Activated CD4-positive, alpha-beta memory T cell treated with anti-CD3 and anti-CD28 coated beads, Interleukin-2, amount 10 ng/mL, durations not matched to agents 7 days and 5 days (primary cell): ENCODE measurements at places on chromosomes 2 and 18.

DNA sequence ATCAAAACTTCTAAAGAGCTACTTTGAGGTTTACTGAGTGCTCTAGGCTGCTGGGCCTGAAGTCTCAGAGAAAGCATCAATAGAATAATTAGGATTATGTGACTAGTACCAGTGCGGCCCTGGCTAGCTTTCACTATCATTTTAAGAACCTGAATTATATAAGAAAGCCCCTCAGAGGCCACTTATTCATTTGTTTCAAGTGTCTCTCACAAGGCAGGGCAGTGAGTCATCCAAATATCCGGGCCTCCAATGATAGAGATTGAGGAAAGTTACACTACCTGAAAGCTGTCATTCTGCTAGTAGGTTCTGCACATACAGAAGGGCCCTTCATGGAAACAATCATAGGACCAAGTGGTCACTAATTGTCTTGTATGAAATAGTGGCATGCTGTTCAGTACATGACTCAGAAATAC lies 193.1 kb downstream of the L3MBTL4 start:
- DNase-seq = no peak

DNA sequence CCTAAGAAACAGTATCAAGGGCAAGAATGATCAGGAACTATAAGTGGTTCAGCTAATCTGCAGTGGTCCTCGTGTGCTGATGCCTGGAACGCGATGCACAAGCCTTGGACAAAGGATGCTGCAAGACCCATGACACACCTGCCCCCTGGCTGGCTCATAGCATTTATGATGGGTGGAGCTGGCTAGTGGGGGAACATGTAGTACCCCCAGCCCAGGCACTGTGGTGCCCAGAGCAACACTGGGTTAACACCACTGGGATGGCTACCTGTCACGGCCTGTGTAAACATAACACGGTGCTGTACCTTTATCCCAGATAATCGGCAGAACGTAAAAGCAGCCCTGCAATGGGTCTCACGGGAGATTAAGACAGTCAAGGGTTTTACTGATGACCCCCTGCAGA lies 60.3 kb upstream of the PEX13 start:
- DNase-seq = no peak

DNA sequence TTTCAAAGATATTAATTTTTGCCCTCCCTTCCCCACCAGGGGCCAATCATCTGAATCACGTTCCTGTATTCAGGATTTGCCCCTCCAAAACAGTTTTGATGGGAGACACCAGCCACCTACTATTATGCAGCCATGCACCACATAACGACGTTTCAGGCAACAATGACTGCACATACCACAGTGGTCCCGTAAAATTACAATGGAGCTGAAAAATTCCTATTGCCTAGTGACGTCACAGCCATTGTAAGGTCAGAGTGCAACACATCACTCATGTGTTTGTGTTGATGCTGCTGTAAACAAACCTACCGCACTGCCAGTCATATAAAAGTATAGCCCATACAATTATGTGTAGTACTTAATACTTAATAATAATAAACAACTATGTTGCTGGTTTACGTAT lies 22.6 kb downstream of the ITM2C start:
- DNase-seq = no peak

DNA sequence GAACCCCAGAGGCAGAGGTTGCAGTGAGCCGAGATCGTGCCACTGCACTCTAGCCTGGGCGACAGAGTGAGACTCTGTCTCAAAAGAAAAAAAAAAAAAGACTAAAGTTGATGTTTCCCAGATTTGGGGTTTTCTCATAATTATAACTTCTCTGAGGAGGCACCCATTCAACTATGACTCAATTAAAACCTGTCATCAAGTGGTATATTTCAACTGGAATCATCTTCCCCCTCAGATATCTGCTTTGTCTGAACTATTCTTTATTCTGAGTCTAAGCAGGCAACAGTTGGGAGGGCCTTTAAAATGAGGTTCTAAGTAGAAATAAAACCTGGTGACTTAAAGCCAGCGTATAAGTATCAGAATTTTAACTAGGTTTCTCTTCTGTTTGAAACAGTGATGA lies 88.5 kb downstream of the PTRHD1 start:
- no peak for DNase-seq

DNA sequence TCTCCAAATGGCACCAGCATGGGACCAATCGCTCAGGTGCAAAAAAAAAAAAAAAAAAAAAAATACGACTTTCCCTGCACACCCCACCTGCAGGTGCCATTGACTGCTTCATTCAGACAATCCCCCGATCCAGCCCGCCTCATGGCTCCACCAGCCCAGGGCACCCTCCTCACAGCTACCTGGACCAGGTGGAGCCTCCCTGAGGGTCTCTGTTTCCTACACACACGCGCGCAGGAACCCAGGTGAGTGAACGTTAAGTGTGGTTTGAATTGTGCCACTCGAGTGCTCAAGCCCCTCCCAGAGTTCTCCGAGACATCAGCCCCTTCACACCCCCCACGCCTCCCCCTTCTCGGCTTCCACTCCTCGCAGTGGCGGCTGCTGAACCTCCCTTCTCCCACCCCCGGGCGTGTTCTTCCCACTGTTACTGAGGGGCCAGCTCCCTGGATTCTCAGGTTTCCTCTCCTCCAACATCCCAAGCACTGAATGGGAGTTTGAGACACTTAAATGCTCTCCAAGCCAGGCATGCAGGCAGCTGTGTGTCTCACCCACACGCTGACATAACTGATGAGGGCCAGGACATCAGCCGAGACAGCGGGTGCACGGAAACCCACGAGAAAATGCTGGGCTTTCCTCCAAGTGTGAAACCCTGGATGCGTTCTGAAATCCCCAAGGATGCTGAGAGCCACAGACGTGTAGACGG lies 88.8 kb upstream of the SNTG2 start:
- DNase-seq = no peak

- DNase-seq = no peak
Measured at GRCh38 chr2:2653231-2653630, 322.2 kb upstream of the MYT1L start.

GRCh38 chr2:162635706-162636105 lies 202.9 kb downstream of the KCNH7 start:
- DNase-seq = no peak

DNA sequence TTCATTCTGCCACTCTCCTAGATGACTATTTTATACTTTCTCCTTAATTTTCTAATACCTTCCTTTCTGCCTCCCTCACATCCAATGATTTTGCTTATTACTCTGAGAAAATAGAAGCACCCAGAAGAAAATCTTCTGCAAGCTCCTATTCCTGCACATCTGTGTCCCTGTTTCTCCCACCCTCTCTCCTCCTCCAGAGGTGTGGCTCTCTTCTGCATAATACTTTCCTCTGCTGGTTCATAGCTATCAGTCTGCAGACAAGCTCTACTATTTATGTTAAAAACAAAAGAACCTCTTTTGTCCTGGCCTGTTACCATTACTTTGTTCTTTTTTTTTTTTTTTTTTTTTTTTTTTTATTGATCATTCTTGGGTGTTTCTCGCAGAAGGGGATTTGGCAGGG lies 34.3 kb downstream of the ACSL3 start:
- DNase-seq = no peak

DNA sequence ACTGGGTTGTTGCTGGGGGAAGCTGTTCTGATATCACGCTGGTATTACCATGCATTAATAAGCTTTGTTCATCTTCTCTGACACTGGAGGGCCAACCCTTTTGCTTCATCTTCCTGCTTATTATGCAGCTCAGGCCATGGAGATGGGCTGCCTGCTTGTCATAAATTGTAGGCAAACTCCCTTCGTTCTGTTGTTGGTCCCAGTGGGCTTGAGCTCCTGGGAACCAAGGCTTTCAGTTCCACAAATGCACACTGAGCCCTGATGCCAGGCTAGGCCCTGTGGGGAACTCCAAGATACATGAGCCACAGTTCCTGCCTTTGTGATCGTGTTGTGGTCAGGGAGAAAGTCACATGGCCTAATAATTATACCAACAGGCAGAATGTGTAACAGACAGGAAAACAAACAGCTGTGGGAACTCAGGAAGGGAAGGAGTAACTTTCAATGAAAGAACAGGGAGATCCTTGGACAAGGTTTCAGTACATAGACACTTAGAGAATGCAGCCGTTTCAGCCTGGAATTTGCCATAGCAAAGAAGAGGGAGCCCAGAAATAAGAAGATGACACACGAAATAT lies 49.0 kb upstream of the BCL2L11 start:
- DNase-seq = no peak

GRCh38 chr2:188813857-188814256 lies 160.3 kb upstream of the COL3A1 start:
- DNase-seq = no peak

GRCh38 chr2:3354986-3355385 lies 22.6 kb downstream of the EIPR1 start:
- DNase-seq = no peak

DNA sequence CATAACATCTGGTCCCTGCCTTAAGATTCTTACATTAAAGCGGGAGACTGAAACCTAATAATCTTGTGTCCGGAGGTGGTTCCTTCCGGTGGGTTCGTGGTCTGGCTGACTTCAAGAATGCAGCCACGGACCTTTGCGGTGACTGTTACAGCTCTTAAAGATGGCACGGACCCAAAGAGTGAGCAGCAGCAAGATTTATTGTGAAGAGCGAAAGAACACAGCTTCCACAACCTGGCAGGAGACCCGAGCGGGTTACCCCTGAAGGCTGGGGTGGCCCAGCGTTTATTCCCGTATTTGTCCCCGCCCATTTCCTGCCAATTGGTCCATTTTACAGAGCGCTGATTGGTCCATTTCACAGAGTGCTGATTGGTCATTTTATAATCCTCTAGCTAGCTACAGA lies 122.3 kb upstream of the SIX2 start:
- no peak for DNase-seq

DNA sequence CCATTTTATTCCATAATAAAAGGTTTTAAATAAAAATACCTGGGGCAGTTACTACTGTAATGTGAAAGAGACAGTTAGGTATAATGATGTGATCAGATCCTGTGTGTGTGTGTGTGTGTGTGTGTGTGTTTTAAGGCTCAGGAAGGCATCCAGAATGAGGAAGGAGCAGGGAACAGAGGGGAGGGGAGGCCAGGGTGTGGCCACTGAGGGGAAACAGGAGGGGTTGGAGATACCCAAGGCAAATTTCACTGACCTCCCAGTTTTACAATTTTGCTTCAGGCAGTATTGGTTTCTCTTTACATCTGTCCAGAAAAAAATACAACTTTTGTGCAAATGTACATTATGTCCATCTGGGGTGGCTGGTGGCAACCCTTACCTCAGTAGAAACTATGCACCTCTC lies 163.5 kb upstream of the FBXO11 start:
- no peak for DNase-seq

DNA sequence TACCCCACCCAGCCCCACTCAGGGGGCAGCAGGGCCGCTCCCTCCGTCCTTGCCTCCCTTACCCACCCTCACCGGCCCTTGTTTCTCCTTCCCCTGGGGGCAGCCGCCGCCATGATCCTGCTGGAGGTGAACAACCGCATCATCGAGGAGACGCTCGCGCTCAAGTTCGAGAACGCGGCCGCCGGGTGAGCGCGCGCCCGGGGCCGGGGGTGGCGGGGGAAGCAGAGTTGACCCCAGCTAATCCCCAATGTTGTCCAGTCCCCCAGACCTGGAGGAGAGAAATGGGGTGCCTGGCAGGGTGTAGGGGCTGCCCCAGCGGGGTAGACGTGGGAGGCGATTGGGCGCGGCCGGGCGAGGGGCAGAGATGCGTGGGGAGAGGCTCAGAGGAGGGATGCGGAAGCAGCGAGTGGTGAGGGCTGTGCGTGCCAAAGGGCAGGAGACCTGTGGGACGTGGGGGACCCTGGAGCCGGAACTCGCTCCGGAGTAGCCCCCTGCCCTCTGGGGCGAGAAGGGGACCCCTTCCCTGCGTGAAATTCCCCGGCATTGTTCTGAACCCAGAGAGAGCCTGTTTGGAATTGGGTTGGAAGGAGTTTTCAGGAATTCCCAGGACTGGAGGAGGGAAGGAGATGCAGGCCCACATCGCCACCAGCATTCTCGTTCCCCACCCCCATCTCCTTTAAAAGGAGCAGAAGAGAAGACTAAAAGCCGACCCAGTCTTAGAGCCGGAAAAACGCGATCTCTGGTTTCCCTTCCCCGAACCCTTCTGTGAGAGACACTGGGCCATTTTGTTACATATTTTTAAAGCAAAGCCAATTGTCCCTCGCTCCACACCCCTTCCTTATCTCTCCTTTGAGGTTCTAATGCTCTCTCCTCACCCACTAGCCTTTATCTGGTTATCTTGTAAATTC lies 625 bp downstream of the ARPC2 start:
- DNase-seq = peak; percentile 74

GRCh38 chr2:117436697-117437096 lies 377.8 kb upstream of the DDX18 start:
- no peak for DNase-seq

DNA sequence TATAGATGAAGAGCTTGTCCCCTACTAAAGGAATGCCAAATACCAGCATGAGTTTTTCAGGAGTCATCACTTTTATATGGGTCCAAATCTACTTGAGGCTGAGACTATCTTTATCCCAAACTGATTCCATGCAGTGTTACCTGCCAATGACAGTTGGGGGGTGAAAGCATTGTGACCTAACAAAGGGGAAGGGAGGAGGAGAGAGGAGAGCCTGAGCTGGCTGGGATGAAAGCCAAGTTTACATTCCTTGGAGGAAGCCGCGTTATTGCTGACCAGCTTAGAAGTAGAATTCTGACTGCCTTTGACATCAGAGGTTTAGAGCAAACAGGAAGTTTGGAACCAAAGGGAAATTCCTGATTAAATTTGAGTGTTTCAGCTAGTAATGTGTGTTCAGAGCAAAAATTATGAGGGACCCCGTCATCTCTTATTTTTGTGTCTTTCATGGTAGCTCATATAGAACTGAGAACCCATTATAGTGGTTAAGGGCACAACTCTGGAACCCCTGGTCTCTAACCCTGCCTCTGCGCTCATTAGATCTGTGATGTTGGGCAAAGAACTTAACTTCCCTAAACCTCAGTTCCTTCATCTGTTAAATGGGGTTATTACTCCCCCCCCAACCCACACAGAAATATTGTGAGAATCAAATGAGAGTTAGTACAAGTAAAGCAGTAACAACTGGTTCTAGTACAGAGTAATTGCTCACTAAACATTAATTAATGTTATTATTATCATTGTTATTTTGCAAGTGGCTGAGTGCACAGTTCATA lies 199.3 kb upstream of the EPAS1 start:
- DNase-seq = no peak

GRCh38 chr2:152710713-152711112 lies 6.5 kb downstream of the PRPF40A start:
- DNase-seq = no peak

DNA sequence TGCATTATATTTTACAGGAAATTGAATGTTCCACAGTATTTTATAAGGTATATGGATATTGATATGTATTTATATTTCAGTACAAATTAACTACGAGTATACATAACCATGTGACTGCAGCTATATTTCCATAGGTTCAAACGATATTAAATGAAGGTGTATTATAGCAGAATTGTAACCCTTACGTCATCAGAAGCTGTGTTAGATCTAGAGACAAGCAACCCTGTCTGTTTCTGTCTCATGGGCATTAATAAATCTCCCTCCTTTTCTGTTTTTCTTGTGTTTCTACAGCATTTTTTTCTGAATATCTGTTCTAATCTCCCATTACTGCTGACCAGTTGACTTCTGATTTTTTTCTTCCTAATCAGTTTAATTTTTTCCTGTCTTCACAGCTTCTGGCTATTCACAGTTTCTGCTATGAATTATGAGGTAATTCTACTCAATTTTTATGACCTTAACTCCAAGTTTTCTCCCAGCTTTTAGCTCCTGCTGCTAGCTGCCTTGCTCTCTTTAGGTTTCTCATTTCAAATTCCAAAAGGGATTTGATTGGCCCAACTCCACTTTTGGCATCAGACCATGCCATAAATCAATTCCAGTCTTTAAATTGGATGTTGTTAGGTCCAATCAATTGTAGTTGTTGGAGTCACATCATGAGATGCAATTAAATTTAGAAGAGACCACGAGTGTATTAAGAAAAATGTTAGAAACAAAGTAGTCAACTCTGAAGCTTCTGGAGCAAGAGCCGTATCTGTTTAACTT lies 277.5 kb upstream of the ZSWIM2 start:
- no peak for DNase-seq
